ENCODE measurements at places on chromosomes 12 and 14. TPM values are rescaled to one million over a fixed set of nuclear protein-coding genes. Genes with fewer than 3 reads are reported as not detected.

The KLHDC2 gene
- 122 TPM for total RNA-seq

DNA sequence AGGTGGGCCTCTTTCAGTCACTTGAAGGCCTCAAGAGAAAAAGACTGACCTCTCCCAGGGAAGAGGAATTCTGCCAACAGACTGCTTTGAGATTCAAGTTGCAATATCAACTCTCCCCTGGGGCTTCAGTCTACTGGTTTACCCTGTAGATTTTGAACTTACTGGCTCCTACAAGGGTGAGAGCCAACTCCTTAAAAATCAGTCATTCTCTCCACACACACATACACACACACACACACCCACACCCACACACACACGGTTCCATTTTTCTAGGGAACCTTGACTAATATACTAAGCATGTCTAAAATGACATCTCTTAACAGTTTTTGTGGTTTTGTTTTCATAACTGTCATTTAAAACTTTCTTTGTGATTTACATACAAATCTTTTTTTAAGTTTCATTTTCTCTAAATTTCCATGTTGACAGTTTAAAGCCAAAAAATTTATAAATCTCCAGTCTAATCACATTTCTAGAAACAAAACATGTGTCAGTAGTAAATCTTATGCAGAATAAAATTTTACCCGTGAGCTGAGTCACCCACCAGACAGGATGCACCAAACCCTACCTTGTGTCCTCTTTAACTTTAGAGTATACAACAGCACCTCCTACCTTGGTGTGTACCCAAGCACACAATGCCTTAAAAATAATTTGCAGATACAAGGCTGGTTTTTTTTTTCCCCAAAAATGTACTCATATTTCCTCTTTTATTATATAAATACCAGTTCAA, 394.6 kb downstream of the AEBP2 start:
- no peak for DNase-seq

- DNase-seq, result peak; percentile 21
Measured at GRCh38 chr14:96038920-96039632, at the start of gene C14orf132. TSS of gene C14orf132 (plus strand) at chr14:96039362. CDS start at chr14:96039501, 139 bp downstream.

GRCh38 chr14:42378880-42379279, 772.2 kb downstream of the LRFN5 start:
- DNase-seq, result no peak

- DNase-seq, result no peak
Measured at GRCh38 chr14:54105406-54105805, 148.8 kb upstream of the BMP4 start.

GRCh38 chr14:104939666-104940410, 15.2 kb downstream of the PLD4 start:
- no peak for DNase-seq

The TAS2R20 gene
- total RNA-seq, result 0.30 TPM

GRCh38 chr14:99968191-99968920, 96.9 kb upstream of the EVL start:
- no peak for DNase-seq

DNA sequence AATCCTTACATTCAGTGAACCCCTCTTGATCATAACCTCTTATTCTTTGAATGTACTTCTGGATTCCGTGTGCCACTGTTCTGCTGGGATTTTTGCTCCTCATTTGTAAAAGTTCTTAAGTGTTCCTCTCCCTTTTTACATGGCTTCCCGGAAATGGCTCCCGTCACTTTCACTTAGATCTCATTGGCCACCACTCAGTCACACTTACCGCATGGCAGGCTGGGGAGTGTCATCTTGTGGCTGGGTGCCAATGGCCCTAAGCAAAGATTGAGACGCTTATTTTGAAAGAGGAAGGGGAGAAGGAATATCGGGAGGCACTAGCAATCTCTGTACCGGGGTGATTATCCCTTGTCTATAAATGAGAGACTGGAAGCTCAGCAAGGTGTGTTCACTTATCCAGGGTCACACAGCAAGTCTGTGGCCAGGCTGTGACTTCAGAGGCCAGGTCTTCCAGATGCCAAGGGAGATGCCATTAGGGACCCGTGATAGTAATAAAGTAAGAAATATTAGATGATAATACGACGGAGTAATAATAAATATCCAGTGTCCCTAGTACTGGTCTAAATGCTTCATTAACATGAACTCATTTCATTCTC, 68.8 kb downstream of the RNFT2 start:
- DNase-seq, result no peak

The KRT3 gene
- total RNA-seq, result not detected
